ENCODE measurements at places on chromosomes 13 and 19.

GRCh38 chr13:20383058-20383457, 142.6 kb downstream of the CRYL1 start:
- DNase-seq: no peak

- no peak for DNase-seq
These were observed 2.0 kb downstream of the COL5A3 start for GRCh38 chr19:10008184-10008765.

GRCh38 chr19:49592486-49593232, 1.7 kb downstream of the PRR12 start:
- no peak for DNase-seq

DNA sequence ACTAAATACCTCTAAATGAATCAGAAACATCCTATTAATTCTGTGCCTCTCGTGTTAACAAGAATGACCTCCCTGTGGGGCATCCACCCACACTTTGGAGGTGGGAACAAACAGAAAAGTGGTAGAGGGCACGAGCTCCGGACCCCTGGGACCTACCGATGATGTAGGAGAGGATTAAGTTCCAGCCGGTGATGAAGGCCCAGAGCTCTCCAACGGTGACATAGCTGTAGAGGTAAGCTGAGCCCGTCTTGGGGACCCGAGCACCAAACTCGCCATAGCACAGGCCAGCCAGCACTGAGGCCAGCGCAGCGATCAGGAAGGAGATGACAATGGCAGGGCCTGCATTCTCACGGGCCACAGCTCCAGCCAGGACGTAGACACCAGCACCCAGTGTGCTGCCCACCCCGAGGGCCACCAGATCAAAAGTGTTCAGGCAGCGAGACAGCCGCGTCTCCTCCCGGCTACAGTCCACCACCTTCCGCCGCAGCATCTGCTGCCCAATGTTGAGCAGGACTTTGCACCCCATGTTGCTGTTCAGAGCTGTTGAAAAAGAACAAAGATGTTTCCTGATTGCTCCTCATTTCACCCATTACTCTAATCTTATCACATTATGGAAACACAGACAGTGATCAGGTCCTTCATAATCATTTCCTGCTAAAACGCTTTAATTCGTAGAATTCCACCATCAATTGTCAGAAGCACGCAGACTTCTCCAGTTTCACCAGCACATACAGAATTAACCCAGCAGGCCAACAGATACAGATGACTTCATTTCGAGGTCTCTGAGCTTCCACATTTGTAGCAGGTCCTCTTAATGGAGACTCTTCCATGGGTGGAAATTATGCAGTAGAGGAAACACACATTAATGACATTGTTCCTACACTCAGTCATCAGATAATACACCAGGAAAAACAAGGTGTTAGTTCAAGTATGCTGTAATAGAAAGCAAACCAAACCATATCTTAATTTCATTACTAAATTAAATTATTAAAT, 59.5 kb downstream of the SLC7A1 start:
- DNase-seq: no peak

DNA sequence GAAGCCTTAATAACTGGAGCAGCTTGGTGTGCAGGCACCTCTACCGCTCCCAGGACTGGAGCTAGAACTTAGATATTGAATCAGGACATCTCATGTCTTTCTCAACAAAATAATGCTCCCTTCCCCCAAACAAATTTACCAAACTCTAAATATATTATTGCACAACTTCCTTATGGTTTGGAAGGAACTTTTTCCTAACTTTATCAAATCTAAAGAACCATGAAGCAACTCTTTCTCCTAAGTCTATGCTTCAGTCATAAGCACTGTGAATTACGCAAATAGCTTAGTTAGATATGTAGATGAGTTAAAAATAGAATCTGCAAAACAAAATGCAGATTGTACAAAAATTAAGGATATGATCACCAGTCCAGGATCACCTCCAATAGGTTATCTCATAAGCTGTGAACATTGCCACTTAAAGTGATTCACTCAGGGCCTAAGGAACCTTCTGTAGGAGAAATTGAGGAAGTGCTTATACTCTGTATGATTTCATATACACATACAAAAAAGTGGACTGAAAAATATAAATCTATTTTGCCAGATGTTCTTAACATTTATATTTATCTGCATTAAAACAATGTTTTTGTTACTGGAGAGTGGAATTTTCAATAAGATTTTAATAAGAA, 20.4 kb upstream of the MAB21L1 start:
- DNase-seq: no peak

DNA sequence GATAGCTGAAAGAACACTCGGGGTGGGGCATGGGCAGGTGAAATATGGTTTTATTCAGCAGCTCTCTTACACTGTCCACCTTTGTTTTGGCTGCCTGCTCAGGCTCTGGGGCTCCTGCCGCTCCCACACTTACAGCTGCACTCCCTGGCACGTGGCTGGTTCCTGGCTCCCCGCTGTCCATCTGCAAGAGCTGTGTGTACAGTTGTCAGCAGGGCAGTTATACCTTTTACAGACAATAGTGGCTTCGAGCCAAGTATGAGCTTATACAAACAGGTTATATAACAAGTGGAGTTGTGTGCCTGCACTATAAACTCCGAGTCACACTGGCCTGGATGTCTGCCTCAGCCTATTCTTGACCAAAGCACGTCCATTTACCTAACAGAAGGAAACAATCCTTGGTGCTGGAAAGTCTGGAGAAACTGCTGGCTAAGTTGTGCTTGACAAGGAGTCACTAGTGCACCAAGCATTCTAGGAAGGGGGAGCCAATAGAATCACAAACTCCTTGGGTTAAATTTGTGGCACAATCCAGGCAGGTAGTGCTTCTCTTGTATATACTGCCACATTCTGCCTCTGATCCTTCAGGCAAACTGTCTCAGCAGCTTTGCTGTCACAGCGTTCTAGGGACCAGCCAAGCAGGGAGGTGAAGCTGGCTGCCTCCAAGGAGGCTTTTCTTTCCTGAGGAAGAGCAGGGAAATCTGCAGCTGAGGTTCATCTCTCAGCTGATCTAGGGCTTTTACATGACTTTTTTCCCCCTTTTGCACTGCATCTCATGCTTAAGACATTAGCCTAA, 68.2 kb downstream of the NHLRC3 start:
- peak; percentile 19 for DNase-seq

DNA sequence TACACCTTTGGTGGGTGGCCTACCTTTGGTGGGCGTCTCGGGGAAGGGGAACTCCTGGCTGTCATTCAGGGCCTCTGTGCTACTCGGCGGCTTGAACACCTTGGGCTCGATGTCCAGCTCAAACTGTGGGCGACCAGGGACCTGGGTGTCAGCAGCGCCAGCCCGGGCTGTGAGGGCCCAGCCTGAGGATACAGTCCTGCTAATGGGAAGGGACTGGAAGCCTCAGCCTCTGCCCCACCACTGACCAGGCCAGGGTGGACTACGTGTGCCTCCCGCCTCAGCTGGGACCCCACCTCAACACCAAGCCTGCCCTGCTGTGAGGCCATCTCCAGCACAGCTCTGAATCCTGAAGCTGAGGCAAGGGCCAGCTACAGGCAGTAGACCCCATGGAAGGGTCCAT, 7.7 kb downstream of the TMEM259 start:
- no peak for DNase-seq

DNA sequence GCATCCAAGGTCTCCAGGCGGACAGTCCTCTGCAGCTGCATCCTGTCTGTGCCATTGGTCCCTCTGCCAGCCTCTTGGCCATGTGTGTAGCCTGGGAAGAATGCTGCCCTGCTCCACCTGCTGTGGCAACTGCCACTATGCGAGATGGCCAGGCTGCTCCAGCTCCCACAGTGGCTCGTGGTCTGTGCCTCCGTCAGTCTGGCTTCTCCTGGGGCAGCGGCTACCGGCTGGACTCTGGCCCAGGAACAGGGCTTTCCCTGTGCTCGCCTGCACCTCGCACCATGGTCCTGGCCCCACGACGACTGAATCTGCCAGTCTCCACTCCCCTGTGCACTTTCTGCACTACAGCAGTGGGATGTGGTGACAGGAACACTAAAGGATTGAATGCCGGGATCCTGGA, 26.7 kb upstream of the FFAR2 start:
- no peak for DNase-seq

DNA sequence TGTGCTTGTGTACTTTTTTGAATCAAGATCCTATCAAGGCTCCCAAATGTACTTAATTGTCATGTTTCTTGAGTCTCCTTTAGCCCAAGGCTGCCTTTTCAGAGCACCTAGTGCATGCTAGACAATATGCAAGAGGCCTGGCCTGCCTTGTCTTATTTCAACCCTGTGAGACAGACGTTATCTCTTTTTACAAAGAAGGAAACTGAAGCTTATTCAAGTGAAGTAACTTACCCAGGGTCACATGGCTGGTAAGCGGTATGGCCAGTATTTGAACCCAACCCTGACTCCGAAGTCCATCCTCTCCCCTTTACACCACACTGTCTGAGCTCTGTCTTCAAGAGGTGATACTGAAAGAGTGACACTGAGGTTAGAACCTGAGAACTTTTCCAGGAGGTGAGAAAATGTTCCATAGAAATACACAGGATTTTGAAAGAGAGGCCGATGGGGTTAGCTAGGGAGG, 505.1 kb downstream of the FOXO1 start:
- no peak for DNase-seq

DNA sequence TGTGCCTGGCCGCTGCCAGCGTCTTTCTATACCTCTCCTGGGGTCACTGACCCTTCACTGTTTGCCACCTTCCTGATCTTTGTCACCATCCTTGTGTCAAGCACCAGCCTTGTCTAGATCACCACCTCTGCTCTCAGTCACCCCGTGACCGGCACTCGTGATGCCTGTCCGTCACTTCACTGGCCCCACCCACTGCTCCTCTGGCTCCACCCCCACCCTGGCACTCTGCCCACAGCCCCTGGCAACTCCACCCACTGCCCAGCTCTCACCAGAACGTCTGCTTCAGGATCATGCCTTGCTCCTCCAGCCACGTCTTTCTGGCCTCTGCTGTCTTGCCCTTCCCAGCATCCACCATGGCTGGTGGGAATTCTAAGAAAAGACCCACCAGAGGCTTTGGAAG, 24.8 kb upstream of the PLA2G4C start:
- DNase-seq: no peak

DNA sequence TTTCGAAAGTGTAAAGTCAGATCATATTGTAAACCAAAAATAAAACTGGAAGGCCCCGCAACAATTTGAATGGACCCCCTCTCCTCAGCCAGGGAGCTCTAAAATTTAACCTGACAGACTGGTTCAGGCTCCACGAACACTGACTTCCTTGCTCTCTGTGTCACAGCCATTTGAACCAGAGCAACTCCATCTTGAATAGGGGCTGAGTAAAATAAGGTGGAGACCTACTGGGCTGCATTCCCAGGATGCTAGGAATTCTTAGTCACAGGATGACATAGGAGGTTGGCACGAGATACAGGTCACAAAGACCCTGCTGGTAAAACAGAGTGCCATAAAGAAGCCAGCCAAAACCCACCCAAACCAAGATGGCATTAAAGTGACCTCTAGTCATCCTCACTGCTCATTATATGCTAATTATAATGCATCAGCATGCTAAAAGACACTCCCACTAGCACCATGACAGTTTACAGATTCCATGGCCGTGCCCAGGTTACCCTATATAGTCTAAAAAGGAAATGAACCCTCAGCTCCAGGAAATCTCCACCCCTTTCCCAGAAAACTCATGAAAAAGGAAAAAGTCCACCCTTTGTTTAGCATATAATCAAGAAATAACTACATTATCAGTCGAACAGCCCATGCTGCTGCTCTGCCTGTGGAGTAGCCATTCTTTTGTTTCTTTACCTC, 43.1 kb downstream of the RFXAP start:
- no peak for DNase-seq

DNA sequence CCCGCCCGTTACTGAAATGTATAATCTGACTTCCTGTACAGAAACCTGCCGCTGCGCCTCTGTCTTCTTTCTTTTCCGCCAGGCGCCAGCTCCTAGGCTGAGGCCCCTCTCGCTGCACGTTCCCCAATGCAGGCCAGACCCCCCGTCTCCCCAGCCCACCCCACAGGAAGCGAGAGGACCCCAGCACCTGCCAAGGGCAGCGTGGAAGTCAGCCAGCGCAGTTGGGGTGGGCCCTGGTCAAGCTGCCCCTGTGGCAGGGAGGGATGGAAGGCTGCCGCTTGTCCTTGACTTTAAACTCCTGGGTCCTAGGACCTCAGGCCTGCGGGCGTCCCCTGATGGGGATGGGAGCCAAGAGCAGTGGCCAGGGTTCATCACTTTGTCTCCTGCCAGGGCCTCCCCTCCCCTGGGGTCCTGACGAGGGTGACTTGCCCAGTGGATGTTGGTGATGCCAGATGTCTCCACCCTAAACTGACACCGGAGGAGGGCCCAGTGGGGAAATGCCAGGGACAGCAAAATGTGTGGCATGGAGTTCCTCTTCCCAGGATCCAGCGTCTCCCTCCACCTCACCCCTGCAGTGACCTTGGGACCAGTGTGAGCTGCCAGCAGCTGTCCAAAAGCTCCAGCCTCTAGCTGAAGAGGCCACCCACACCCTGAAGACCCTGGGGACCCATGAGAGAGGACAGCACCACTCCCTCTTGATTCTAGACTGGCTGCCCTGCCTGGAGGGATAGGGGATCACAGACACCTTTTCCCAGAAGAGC, 8.5 kb upstream of the MARCHF2 start:
- DNase-seq: no peak

DNA sequence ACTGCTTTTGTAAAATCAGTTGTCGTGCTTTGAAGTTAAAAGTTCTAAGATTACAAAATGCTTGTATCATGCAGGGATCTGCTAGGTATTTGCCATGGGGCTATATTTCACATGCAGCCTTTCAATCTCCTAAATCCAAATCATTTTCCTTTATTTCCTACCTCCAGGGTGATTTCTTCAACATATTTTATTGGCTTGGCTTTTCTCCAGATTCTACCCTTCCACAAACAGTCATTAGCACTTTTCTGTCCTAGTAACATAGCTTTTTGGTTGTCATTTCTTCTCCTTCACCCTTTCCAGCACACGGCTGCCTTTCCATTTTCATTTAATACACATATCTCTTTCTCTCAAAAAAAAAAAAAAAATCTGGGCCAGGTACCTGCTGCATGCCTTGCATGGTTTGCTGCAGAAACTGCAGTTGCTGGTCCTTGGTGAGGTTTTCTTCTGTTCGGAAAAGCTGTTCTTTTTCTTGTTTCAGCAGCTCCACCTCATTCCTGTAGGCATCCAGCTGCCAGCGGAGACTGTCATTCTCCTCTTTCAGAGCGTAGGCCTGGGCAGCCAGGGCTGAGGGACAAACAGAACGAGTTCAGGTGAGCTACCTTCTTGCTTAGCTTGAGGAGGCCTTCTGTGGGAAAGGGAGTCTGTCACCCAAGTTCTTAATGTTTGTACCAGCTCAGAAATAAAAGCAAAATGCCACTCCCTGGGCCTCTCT, 274.7 kb downstream of the DNAJC15 start:
- no peak for DNase-seq

DNA sequence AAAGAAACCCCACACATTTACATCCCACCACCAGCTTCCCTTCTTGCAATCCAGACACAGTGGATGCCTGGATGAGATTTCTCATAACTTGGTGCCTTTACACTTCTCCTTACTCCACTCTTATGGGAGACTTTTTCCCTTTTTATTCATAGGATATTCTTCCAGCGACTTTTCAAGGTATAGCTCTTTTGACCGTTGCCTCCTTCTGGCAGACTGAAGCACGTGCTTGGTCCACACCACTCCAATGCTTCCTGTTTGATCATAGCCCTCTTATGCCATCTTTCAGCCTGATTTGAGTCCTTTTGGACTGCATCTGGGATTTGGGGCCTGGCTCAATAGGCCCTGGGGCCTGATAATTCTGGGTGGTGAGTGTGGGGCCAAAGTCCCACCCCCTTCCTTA, 87.7 kb downstream of the ERCC5 start:
- no peak for DNase-seq

Data from retina (tissue), 1 donor.